Inflammatory macrophage treated with lipopolysaccharide for 4 hours (primary cell): ENCODE measurements at places on chromosomes 3 and 15.

DNA sequence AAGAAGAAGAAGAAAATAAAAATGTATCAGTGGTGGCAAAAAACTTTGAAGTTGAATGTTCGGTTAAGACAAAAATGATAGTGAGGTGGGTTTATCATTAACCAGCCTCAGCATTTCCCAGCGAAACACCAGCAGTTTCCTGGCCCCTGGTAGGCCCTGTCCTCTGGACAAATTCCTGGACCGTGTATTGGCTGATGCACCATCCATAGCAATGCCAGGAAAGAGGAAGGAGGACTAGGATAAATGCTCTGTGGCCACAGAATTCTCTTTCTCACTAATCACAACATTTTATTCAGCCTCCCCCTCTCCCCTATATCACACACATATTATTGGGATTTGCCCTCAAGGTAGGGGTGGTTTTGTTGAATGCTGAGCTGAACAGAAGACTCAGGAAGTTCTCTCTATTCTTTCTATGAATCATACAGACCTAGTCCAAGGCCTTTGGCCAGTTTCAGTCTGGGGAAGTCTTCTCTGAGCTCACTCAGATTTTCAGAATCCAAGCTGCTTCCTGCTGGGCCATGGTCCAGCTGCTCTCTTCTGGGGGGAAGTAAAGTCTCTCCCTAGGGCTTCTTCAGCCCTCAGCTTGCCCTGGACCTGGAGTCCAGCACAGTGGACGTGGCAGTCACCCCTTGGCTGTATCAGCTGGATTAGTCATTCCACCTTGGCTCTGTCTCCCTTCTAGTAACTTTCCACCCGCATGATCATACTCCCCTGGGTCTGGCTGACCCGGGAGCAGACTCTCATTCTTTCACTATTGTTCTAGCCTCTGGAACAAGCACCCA lies 27.6 kb downstream of the SLC28A1 start:
- peak; percentile 12 for DNase-seq

GRCh38 chr3:129608087-129608935 lies 1.8 kb upstream of the PLXND1 start:
- no peak for DNase-seq

DNA sequence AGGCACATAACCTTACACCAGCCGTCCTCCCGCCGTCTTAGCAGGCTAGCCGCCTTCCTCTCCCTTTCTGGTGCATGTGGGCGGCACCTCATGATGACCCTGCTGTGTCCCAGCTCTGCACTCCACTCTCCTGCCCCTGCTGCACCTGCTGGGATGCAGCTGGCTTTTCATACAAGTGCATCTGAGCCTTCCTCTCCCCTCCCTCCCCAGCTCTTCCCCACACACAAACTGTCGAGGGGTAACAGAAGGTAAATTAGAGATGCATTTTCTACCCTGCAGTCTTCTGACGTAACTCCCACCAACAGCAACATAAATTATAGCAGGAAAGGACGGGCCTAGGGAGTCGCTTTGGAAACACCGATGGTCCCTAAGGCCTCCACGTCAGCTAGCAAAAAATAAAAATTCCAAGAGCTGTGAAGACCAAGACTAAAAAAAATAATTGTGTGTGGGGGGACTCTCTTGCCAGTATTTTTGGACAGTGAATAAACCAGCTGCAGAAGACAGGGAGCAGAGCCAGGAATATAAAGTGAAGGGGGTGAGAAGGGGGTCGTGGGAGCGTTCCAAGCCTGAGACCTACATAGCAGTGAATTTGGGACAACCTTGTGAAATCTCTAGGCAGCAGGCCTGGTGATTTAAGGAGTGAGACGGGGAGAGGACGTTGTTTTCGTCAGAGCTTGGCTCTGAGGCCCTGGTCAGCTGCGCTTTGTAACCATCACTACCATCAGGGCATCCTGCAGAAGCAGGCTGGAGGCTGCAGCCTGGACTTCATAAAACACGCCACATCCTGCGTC lies 216.2 kb downstream of the ADAMTS17 start:
- DNase-seq: no peak

GRCh38 chr15:41983621-41984571 lies 11.5 kb upstream of the EHD4 start:
- DNase-seq: no peak

GRCh38 chr3:27165321-27165721 lies 203.9 kb downstream of the NEK10 start:
- no peak for DNase-seq

- no peak for DNase-seq
Observed at GRCh38 chr3:44117239-44117638, 124.4 kb upstream of the TOPAZ1 start.

- DNase-seq: no peak
Observed at GRCh38 chr3:169146179-169146665, 517.3 kb downstream of the MECOM start.

- DNase-seq: peak; percentile 72
Observed at GRCh38 chr3:100335434-100335833, 877 bp downstream of the NIT2 start.

DNA sequence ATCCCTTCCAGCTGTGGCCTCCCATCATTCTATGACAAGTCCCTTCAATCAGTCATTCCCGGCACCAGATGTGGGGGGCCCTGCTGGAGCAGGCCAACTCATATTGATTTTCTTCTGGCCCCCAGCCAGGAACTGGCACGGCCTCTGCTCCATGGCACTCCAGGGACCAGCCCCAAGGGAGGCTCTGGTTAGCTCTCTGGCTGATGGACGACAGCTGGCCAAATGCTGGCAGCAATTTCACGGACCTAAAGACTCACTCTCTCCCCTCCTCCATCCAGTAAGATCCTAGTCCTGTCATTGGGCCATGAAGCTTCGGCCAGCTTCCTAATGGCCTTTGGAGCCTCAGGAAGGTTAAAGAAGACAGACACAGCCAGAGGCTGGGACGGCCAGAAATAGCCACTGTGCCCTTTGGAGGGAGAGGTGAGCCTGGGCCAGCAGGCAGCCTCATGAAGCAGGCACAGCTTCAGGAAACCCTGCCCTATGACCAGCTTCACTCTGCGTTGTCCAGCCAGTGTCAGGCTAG lies 131.0 kb downstream of the MEX3B start:
- no peak for DNase-seq

DNA sequence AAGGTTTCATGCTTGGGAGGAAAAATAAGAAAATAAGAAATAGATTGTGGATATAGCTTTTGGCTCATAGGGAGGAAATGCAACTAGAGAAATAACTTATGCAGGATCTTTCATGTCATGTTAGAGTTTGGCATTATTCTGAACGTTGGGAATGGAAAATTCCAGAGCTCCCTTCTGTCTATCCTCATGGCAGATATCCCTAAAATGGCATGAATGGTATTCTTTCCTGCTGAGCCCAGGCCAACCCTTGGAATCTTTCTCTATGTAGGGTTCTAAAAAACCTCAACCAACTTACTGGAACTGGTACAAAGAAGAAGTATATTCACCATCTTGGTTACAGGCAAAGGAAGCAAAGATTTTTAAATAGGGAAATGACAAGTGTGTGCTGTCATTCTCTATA lies 212.5 kb downstream of the CHST2 start:
- DNase-seq: no peak

- DNase-seq: peak; percentile 17
Observed at GRCh38 chr3:112074616-112075497, 11.3 kb upstream of the C3orf52 start.
